ENCODE measurements at places on chromosomes 3 and 15. TPM values are rescaled to one million over a fixed set of nuclear protein-coding genes. Genes with fewer than 3 reads are reported as not detected.

AQR gene
- total RNA-seq = 37.5 TPM

MESP1 gene
- total RNA-seq = 1.7 TPM

CLDN18 gene
- total RNA-seq = not detected

SLC2A2 gene
- not detected for total RNA-seq

EPHA6 gene
- total RNA-seq = 0.28 TPM

MED12L gene
- total RNA-seq = 0.23 TPM

PATL2 gene
- not detected for total RNA-seq

METTL6 gene
- total RNA-seq = 19.5 TPM

ITGB5 gene
- 144 TPM for total RNA-seq

ARPP21 gene
- not detected for total RNA-seq

PLA2G4E gene
- not detected for total RNA-seq

FGF7 gene
- not detected for total RNA-seq

ACP3 gene
- not detected for total RNA-seq

THPO gene
- not detected for total RNA-seq

ZNF860 gene
- 0.73 TPM for total RNA-seq

B2M gene
- total RNA-seq = 725 TPM

KCNMB2 gene
- total RNA-seq = not detected

C3orf62 gene
- 5.6 TPM for total RNA-seq

DNA sequence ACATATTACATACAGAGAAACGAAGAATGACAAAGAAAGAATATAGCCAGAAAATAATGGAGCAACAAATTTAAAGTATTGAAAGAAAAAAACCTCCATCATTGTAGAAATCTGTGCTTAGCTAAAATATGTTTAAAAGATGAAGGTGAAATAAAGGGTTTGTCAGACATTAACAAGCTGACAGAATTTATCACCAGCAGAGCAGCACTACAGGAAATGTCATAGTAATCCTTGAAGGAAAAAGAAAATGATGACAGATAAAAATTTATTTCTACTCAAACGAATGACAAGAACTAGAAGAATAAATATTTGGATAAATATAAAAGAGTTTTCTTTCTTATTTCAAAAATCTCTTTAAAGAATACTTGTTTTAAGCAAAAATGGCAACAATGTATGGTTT is 40.6 kb upstream of the OTOL1 start:
- DNase-seq = no peak

DNA sequence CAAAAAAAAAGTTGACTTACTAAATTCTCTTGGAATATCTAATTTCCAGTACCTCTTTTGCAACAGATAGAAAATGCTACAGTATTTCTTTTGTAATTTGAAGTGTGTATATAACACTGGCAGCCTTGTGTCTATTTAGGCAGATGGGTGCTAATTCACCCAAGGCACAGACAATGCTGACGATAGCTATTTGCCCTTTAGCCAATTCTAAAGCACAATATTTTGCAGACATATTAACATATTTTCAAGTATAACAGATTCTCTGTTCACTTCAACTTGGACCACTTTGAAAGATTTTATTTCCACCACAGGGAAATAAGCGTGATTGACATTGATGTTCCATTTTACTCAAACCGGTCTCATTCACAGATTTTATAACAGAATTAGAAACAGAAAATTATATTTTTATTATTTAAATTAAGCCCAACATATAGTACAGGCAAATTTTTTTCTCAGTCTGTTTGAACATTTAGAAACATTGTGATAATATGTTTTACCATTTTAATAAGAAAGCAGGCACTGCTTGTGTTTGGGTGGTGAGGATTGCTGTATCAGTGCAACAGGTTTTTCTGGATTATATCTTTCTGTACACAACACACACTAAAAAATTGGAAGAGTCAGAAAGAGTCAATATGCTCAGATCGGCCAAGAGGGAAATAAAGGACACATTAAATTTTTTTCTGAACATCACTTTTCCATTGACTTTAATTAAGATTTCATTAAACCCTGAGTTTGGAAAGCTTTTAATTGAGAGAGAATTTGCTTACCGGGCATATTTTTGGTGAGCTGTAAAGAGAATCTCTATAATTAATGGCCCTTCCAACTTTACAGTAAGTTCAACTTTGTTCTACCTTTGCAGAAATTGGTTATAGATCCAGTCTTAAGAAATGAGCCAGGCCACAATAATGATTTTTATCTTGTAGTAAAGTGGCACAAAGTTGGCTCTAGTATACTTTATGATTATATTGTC is 327.3 kb upstream of the NR2F2 start:
- DNase-seq = no peak

GRCh38 chr3:194395778-194396538 is 3.1 kb downstream of the GP5 start:
- DNase-seq = no peak

- peak; percentile 44 for DNase-seq
These were observed 39.6 kb upstream of the TRAK1 start for GRCh38 chr3:42051384-42052131.

DNA sequence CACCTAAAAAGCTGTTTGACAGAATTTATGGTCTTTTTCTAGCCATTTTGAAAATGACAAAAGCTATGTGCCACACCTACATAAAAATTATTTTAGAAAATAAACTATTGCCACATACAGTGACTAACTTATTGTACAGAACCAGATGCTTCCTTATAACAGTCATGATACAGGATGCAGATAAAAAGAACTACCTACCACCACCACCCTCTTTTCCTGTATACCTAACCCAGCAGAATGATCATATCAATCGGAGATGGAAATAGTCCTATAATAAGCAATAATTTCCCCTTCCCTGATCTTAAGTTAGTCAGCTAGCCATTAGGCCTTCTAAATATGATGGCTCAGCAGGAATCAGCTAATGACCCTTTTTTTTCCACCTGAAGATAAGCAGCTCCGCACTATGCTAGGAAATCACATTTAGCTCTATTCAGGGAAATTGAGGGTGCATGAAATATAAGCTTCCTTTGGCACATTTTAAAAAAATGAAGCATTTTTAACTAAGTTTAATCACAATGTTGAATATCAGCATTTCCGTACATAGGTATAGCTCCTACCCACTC is 155.5 kb upstream of the SETMAR start:
- DNase-seq = no peak

DNA sequence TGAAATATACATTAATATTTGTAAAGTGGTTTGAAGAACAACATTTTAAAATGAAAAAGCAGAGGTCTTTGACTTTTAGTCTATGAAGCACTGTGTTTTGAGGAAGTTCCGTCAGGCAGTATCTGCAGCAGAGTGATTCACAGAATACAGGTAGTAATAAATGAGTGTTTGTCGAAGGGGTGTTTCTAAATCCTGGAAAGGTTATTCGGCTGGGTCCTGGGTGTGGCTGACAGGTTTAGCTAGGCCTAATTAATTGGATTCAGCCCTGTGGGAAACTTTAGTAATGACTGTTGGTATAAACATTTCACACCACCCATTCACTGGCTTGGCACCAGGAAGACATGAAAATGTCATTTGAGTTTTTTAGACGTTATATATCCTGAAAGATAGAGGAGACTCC is 51.3 kb downstream of the TIPARP start:
- no peak for DNase-seq

DNA sequence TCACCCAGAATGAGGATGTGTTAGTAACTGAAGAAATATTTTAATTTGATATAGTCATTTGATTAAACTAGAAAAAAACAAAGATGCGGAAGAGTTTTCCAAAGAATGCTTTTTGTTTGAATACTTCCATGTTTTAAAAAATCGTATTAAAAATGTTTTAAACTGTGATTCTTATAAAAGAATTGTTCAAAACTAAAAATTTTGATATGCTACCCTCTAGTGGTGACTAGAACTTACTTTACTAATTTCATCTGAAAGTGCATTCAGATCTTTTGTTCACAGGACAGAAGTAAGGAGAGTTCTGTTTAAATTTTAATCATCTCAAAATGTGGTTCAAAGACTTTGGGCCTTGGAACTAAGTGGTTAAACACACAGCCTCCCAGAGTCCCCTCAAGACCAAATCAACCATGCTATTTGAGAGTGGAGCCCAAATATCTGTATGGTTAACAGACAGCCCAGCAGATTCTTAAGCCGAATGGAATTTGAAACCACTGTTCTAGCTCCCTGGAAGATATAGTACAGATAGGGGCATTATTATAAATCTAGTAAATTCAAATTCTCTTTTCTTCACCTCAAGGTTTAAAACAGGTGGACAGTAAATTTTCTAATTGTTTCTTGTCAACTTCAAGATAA is 45.2 kb upstream of the SYNPR start:
- DNase-seq = no peak

- DNase-seq = no peak
These were observed 35.3 kb downstream of the CHRD start for GRCh38 chr3:184415203-184415490.

- no peak for DNase-seq
These were observed 67.9 kb downstream of the CACNA2D2 start for GRCh38 chr3:50435371-50436113.

DNA sequence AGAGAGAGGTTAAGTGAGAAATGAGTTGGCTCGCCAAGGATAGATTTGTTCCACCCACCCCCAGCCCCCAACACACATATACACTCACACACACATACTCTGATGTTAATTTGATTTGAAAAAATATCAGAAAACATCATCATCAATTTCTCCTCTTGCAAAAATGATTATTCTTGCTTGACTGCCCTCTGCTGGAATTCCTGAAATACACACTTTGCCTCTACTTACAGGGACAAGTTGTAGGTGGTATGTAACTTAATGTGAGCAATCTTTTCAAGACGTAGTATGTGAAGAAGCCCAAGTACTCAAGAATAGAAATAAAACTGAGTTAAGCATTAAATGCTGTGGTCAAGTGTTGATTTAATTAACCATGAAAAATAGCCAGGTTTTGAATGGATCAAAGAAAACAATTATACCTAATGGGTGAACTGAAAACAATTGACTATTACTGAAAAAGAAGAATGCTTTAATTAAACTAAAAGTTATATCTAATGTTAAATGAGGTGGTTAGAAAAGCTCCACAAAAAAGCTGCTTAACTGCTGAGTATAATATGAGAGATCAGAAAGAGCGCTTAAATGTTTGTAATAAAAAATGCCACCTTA is 46.6 kb upstream of the MDFIC2 start:
- peak; percentile 72 for DNase-seq

DNA sequence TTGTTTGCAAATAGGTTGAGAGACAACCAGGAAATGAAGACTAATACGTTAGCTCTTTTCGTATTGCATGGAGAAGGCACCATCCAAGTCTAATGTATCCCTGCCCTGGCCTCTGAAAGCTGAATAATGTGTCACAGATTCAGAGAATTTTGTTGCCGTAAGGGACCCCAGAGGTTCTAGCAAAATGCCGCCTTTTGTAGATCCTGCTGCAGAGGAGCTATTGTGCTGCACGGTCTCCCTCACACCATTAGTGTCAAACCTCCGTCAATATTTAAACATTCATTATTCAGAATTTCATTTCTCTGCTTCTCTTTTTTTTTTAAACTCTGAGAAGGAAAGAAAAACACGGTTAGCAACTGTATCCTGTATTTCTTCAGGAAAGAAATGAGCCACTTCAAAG is 238.7 kb downstream of the EPHB1 start:
- no peak for DNase-seq

GRCh38 chr3:12235691-12236090 is 53.2 kb upstream of the PPARG start:
- no peak for DNase-seq

GRCh38 chr3:38957296-38957695 is 94.4 kb downstream of the SCN11A start:
- no peak for DNase-seq

- peak; percentile 84 for DNase-seq
These were observed 1122.0 kb downstream of the ROBO1 start for GRCh38 chr3:78645628-78646310.

DNA sequence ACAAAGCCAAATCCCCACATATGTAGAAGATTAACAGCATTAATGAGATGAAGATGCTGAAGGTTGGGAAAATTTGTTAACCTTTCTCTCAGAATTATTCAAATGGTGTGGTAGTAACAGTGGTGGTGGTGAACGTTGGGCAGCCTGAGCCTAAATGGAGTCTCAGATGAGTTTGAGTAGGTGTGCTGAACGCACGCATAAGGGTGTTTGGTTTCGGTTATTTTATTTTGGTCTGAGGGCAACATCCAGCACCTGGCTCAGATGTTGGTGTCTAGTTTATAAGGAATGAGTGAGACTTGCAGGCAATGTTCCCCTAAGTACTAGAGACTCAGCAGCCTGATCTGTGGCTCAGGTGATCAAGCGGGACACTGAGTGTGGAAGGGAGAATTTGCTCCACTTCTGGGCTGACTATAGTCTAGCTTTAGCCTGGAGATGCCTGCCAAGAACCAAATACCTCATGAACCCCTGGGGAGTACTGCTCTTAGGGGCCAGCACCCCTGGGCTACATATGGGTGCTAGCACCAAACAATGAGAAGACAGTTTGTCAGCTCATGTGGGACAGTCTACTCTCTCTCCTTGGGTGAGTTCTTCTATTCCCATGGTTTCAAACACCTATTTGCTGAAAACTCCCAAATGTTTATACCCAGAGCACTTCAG is 39.5 kb upstream of the ATP2C1 start:
- no peak for DNase-seq

DNA sequence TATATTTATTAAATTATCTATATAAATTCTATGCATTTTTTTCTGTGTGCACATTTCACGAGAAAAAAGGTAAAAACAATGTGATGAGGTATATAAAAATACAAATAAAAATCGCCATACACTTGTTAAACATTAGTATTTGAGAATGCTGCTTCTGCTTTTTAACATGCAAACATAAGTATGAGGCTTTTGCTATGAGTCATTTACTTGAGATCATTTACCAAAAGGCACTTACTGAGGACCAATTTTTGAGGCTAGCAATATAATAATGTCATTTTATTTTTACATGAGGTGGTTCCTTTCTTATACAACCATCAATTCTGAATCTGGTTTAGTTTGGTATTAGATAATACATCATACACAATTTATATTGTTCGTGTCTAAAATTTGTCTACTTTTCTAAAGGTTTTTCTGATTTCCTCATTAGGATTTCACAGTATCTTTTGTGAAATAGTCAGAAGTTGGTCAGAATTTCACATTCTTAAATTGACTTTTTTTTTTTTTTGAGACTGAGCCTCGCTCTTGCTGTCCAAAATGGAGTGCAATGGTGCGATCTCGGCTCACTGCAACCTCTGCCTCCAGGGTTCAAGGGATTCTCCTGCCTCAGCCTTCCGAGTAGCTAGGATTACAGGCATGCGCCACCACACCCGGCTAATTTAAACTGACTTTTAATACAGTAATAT is 25.6 kb downstream of the DCUN1D1 start:
- no peak for DNase-seq

- no peak for DNase-seq
These were observed 176.5 kb upstream of the DPH6 start for GRCh38 chr15:35722501-35722900.

- DNase-seq = no peak
These were observed 30.4 kb upstream of the HERC1 start for GRCh38 chr15:63864186-63864585.
